ENCODE measurements at places on chromosomes 16 and 17.

GRCh38 chr16:77762262-77762661 lies 26.1 kb upstream of the VAT1L start:
- DNase-seq: no peak

DNA sequence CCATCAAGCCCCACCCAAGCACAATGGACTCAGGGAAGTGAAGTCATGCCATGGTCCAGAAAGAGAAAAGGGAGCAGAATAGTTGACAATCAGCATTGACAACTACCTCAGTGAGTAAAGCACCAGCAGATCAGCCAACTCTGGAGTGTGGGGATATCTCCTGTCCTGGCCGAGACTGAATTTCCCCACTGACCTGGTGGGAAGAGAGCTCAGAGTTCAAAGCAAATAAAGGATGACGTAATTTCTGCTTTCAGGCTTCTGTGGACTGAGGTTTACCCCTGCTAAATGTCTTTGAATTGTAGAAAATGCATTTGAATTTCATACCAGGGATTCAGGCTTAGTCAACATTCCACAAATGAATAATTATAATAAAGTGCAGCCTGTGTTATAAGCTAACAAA lies 152.9 kb downstream of the CBLN1 start:
- DNase-seq: no peak

- no peak for DNase-seq
These were observed 3.2 kb downstream of the TERB1 start for GRCh38 chr16:66798161-66798560.

GRCh38 chr17:7818746-7819645 lies 15.0 kb upstream of the KDM6B start:
- DNase-seq: no peak

GRCh38 chr17:33574942-33575445 lies 281.9 kb upstream of the ASIC2 start:
- DNase-seq: no peak

GRCh38 chr16:85534536-85535351 lies 78.4 kb upstream of the GSE1 start:
- DNase-seq: no peak

DNA sequence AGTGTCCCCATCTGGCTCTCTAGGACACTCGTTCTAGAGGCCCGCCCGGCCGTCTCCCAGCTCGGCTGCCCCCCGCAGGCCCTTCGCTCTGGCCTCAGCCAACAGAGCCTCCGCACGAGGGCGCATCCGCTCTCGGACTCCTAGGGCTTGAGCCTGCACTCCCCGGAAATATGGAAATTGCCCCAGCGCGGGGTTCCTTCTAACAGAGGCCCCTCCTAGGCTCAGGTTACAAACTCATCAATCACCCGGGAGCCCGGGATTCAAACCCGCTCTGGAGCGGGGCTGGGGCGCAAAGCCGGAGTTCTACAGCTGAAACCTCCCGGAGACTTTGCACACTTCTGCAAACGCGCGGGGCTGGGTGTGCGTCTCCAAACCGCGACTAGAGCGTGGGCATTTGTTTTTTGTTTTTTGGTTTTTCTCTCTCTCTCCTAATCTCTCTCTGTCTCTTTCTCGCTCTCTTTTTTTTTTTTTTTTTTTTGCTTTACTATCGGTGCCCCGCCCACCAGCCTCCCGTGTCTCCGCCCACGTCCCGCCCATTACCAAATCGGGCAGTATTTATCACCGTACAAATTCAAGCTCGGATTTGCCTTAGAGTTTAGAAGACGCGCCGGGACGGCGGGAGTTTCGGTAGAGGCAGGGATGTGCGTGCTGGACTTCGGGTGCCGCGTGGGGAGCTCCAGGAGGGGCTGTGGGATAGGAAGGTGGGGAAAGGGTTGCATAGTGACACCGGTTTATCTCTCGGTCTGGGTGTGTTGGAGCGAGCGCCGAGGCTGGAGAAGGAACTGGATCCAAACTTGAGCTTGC lies 2.4 kb upstream of the FOXL1 start:
- peak; percentile 46 for DNase-seq

GRCh38 chr17:4087911-4088693 lies 54.7 kb downstream of the ZZEF1 start:
- no peak for DNase-seq
